GOT3 (cell line): ENCODE measurements at places on chromosomes 2 and 18.

- DNase-seq, result no peak
Observed at GRCh38 chr2:100018341-100019193, 123.8 kb downstream of the AFF3 start.

DNA sequence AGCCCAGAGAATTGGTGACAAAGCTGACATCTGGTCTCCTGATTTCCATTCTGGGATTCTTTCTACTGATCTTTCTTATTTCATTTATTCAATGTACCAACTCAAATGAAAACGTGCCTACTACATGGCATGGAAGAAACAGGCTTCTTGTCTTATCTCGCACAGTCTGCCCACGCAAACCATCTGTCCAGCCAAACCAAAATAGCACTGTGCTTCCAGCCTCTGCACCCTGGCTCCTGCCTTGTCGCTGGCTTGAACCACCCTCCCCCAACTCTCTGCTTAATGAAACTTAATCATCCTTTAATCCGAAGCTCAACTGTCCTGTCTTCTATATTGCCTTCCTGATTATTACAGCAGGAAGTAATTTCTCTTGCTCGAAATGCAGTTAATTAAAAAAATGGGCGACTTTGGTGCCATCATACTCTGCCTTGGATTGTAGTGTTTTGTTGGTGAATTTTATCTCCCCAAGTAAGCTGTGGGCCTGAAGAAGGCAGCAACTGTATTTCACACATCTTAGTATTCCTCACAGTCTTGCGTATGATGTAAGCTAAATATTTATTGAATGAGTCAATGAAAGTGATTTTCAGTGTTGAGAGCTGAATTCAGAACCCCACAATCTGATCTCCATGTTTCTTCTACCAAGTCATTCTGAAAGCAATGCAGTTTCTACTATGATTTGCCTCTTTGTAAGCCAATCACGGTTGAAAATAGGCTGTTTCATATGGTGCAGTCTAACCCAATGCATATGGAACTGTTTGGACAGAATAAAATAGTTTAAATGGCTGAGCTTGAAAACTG lies 190.8 kb downstream of the TMEM247 start:
- DNase-seq, result no peak

- DNase-seq, result no peak
Observed at GRCh38 chr2:231397011-231397927, 1.8 kb downstream of the B3GNT7 start.

DNA sequence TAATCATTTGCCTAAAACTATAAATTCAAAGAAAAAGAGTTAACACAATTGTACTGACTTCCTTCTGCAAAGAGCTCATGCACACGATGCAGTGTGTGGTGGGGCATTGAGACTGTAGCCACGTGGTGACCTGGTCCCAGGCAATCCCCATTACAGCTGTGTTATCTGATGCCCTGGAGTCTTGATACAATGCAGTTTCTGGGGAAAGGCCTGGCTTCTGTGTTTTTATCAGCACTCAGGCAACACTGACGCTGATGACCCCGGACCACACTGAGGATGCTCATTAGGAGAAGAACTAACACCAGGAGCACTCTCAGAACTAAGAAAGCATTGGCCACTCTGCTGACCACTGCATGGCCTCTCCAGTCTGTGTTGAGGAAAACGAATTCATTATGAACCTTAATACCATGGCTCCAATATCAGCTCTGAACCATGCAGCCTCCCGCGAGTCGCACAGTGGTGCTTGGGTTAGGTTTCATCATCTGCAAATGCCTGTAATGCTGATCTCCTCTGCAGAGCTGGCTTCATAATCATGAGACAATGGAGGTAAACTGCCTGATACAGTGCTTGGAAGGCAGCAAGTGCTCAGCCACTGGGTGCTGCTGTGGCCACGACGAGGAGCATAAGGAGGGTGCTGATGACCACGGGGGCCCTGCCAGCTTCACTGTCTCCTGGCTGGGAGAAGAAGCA lies 218.5 kb downstream of the MYT1L start:
- no peak for DNase-seq

DNA sequence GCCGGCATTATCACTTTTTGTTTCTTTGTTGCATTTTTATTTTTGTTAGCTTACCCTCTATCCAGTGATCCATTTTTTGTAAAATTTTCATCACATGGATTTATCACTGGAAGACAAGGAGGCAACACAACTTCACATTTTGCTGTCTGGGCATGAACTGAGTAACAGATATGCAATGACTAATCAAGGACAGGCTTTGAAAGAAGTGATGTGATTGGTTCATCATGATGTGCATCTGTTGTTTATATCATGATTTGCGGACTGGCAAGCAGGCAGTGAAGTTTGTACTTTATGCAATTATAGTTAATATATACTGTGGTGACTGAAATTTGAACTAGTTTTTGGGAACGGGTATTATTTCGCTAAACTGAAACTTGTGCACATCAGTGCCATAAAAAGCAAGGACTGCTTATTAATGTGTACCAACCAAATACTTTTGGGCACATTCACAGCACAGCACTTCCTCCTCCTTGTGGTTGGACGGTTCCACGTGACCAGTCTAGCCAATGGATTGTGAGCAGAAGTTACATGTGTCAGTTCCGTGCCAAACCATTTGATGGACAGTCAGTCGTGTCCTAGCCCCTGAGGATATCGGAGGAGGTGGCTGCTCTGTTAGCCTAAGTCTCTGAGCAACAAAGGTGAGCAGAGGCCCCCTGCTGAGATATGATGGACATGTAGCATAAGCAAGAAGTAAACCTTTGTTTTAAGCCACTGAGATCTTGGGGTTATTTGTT lies 201.4 kb upstream of the SIX2 start:
- no peak for DNase-seq
